ENCODE measurements at places on chromosomes 1 and 21.

DNA sequence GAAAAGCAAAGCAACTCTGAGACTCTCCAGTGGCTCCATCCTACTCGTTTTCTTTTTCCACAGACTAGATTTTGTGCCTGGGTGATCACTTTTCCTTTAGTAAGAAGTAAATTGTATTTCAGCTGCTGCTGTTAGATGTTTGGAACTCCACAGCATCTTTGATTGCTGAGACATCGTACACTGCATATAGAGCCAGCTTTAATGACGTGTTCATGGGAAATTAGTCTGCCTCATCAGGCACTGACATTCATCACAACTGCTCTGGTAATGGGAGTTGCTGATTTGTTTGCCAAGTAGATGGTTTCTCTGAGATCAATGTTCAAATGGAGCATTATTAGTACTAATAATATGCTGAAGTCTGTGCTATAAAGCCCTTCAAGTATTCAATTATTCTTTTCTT, 573.8 kb upstream of the NR5A2 start:
- no peak for DNase-seq

GRCh38 chr1:119083479-119083878, 57.0 kb downstream of the WARS2 start:
- no peak for DNase-seq

GRCh38 chr1:8317647-8318381, at the start of gene SLC45A1:
Gene SLC45A1 (plus strand): TSS chr1:8318114. CDS start chr1:8324330, 6,216 bp downstream.
- DNase-seq, result no peak

GRCh38 chr1:168717906-168718891, 10.8 kb downstream of the DPT start:
- no peak for DNase-seq

DNA sequence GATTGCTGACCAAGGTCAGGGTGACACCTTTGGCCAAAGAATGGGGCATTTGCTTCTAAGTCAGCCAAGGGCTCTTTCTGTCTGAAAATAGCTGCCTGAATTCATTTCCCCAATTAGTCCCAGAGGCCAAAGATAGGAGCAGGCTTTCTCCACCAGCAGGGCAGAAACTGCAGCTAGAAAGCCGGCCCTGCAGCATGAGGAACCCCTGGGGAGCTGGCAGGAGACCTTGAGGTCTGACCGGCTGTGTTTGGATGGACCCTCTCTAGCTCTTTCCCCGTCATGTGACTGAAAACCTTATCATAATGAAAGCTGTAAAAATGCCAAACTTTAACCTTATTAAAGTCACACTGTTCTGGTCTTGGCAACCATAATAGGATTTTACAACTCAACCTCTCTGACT, 93.4 kb downstream of the CD58 start:
- no peak for DNase-seq

- no peak for DNase-seq
These were observed 183.5 kb downstream of the HMCN1 start for GRCh38 chr1:185917646-185918045.

DNA sequence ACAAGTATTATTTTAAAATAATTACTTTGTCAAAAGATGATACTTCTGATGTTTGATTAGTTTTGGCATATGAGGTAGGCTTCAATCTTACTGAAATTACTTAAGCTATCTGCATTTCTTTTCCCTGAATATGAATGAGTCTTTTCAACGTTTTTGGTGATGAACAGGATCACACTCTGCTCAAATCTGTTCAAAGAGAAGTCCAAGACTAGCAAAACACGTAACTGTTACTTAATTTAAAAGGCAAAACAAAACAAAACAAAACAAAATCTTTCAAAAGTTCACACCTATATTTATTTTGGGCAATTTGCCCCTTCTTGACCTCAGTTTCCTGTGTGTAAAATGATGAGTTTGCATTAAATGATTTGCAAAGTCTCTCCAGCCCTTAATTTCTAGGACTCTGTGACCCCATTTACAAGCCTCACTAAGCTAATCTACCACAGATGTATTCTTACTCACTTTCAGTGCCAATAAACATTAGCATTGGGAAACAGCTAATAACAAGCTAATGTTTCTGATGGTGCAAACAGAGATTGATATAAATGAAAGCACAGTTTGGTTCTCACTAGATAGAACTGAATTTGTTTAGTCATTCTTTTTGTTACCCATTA, 865.4 kb downstream of the LTN1 start:
- DNase-seq, result no peak

GRCh38 chr1:97796711-97797110, 124.1 kb downstream of the DPYD start:
- DNase-seq, result no peak

GRCh38 chr1:1963570-1963969, 40.0 kb downstream of the CFAP74 start:
- DNase-seq, result no peak

DNA sequence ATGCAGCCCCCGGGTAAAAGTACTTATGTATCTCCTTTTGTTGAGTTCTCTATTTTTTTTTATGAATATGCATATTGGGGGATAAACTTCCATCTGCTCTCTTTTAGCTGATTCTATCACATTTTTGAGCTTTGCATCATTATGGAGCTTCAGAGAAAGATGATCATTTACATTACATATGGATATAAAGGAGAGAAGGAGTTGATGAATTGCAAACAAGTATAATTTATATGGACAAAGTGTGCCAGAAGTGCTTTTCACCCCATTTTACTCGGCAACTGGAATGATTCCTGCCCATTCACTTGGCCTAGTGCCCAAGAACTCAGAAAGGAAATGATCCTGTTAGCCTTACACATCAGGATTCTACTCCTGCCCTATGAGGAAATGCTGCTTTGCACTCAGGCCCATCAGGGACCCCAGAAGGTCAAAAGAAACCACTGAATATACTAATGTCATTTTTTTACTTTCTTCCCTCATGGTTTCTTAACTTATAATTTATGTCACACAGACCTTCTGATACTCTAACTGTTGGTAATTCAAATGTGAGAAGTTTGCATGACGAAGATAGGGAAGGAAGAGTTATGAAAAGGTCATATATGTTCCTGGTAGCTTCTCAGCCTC, 65.6 kb downstream of the SAMSN1 start:
- DNase-seq, result no peak

DNA sequence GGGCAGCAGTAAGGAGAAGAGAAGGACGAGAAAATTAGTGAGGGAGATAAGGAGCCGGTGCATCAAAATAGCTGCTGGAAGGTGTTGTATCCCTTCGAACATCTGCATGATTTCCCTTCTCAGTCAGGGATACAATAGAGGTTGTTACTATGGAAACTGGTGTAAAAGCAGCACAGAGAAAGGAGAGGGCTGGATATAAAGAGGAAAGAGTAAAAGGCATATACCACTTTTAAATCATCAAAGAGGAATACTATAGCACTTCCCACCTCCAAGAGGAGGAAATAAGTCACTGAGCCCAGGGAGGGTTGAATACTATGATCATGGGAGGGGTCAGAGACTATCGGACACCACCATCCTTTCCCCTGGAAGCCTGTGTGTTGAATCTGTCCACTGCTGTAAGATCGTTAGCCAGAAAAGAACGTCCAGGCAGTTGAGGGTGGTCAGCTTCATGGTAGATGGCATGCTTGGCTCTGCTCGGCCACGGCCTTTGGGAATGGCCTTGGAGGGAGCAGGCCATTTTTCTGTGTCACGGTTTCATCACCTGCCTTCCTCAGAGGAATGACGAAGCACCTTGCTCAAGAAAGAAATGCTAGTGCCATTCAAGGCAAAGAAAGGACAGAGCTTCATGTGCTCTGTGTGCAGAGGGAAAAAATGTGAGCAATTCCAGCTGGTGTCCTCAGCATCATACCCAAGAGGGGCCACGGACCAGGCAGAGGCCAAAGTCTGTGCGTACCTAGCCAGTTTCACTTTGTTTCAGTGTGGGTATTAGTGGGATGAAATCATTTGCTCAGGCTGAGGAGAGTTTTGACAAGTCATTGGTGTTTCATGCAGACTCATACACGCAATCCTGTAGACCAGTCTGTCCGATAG, 64.2 kb downstream of the IRF2BP2 start:
- no peak for DNase-seq

GRCh38 chr1:115949156-115949555, 27.2 kb upstream of the SLC22A15 start:
- DNase-seq, result no peak

DNA sequence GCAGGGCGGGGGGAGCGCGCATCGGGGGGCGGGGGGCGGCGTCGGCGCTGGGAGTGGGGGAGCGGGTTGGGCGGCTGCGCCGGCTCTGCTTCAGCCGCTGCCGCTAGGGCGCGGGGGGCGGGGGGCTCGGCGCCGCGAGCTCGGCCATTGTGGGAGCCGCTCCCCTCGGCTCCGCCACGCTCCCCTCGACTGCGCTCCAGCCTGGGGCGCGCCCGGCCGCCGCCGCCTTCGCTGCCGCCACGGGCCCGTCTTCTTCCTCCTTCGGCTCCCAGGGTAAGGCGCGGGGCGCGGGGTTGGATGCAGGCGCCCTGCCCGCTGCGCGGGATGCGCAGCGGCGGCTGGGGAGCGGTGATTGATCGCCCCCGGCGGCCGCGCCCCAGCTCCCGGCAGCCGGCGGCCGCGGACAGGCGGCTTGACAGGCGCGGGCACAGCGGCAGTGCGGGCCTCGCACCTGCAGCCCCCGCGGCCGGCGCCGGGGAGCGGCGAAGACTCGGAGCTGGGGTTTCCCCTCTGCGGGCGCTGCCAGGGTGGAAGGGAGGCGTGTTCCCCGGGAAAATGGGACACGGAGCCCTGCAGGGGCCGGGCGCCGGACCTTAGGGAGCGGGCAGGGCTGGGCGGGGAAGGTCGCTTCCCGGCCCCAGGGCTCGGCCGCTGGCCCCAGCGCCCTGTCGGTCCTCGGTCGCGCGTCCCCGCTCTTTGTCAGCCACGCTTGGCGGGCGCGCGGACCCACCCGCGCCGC, 55.3 kb downstream of the NDUFS5 start:
- DNase-seq, result no peak

DNA sequence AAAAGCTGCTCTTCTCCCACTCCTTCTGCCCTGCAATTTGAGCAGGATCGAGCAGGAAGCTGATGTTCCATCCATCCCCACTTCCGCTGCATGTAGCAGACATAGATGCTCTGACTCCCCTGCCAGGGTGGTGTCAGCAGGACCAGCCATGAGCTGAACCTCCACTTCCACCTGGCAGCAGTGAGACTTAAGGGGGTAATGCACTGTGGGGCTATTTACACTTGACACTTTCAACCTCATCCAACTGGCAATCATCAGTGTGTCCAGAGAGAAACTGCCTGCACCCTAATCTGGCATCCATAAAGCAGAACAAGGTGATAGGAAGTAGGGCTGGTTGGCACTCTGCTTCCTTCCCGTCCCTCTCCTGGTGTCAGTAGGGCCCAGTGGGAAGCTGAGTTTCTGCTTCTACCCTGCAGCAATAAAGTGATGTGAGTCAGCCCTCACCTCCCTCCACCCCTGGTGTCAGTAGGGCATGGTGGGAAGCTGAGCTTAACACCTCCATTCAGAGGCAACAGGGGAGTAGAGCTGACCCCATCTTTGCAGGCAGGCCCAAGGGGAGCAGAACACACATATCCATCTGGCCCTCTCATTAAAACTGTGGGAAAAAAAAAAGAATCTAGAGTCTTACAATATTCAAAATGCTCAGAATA, 272.3 kb downstream of the PTPRU start:
- no peak for DNase-seq

DNA sequence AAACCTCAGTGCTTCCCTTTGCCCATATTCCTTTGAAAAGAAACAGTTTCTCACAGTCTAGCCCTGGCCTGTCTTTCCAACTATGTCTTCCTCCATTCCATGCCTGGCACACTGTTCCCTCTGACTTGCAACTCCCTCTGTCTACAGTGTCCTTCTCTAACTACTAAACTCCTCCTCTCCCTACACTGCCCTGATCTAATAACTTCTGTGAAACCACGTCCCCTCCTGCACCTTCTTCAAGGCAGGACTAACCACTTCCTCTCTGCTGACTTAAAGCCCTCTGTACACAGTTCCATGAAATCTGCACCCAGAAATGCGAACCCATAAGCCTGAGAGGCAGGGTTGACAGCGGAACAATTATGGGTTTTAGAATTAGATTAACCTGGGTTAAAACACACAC, 62.2 kb upstream of the ATP1B1 start:
- no peak for DNase-seq

GRCh38 chr21:20253261-20253660, 744.9 kb upstream of the NCAM2 start:
- DNase-seq, result no peak

GRCh38 chr1:98660940-98661543, 479 bp upstream of the SNX7 start:
- DNase-seq, result no peak

Data from esophagus squamous epithelium (tissue), 5 donors.